ENCODE measurements at places on chromosomes 3 and 15. TPM values are rescaled to one million over a fixed set of nuclear protein-coding genes. Genes with fewer than 3 reads are reported as not detected.

PLA2G4F gene
- not detected for polyA plus RNA-seq

GCHFR gene
- 102 TPM for polyA plus RNA-seq

TMEM45A gene
- 6.9 TPM for polyA plus RNA-seq

SOX14 gene
- not detected for polyA plus RNA-seq

B3GNT5 gene
- 1.7 TPM for polyA plus RNA-seq

CCR2 gene
- polyA plus RNA-seq: not detected

AHSG gene
- 0.68 TPM for polyA plus RNA-seq

PEAK1 gene
- polyA plus RNA-seq: 8.8 TPM

SLC2A2 gene
- not detected for polyA plus RNA-seq

DZIP1L gene
- 9.0 TPM for polyA plus RNA-seq

CPNE9 gene
- polyA plus RNA-seq: 6.0 TPM

DNA sequence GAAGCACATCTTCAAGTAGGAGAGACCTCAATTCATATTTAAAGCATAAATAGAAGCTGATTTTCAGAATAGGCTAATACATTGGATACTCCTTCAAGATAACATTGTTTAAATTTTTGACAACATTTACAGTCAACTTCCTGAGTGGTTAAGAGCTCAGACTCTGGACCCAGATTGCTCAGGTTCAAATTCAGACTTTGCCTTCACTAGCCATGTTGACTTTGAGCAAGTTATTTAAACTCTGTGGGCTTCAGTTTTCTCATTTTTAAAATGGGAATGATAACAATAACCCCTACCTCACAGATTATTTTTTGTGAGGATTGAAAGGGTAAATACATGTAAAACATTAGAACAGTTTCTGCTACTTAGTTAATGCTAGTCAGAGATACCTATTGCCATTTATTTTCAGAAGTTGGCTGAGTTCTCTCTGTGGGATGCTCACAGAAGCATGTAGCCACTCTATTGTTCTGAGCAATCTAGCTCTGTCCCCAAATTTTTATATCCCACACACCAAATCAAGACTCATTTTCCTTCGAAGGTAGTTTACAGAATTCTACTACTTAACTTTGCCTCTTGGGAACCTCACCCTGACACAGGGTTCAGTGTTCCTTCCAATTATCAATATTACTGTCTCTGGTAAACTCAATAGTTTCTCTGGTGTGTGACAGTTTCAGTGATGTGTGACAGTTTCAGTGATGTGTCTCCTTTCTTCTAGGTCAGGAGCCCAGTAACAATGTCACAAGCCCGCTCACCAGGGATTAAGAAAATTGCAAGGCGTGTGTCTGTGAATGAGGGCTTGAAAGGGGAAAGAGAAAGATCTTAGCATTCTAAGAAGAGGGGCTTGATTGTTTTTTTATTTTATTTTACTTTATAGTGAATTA is 79.4 kb upstream of the OSTN start:
- H3K4me3 ChIP-seq: no peak overlapping the region
- H3K36me3 ChIP-seq: no peaks in the 10 kb centered on the region
- no peak overlapping the region for H3K27ac ChIP-seq
- H3K4me1 ChIP-seq: no peaks in the 10 kb centered on the region

GRCh38 chr3:196632046-196632751 is 7.3 kb upstream of the NRROS start:
- H3K27me3 ChIP-seq: no peaks in the 10 kb centered on the region
- H3K36me3 ChIP-seq: no peaks in the 10 kb centered on the region
- peak overlapping the region; percentile 94 for H3K27ac ChIP-seq
- peaks cover 20% of the 10 kb centered on the region for H3K4me1 ChIP-seq
- peak; percentile 72 for DNase-seq

DNA sequence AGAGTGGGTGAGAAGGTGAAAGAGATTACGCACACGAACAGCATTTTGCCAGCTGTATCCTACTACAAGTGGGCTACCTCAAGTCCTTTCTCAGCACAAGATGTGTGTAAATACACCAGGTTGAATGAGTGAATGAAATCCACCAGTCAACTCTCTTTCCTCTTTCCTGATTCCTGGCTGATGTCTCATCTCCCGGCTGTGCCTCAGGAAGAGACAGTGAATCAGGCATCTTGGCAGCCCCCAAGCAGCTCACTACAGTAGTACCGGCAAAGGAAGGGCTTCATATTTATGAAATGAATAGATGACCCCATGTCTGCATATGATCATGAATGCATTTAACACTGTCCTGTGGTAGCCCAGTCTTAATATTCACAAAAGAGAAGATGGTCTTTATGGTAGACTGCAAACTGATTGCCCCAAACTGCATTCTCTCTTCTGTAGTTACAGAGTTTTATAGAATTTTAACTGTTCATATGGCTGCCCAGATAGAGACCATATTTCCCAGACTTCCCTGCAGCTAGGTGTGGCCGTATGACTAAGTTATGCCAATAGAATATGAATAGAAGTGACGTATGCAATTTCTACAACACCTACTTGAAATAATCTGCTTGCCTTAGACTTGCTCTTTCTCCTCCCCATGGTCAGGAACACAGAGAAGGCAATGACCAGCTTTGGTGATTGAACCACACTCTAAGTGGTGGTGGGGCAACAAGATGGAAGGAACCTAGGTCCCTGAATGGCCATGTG is 22.7 kb downstream of the MGLL start:
- H3K27ac ChIP-seq: no peak overlapping the region
- H3K4me3 ChIP-seq: no peak overlapping the region
- no peaks in the 10 kb centered on the region for H3K36me3 ChIP-seq
- H3K4me1 ChIP-seq: no peaks in the 10 kb centered on the region

- peak; percentile 82 for DNase-seq
- H3K27ac ChIP-seq: peak overlapping the region; percentile 90
- peak overlapping the region; percentile 85 for H3K4me3 ChIP-seq
- H3K36me3 ChIP-seq: peaks cover 1% of the 10 kb centered on the region
- no peaks in the 10 kb centered on the region for H3K27me3 ChIP-seq
- H3K4me1 ChIP-seq: peaks cover 6% of the 10 kb centered on the region
Observed at GRCh38 chr3:39383881-39384664, 903 bp downstream of the SLC25A38 start.

- DNase-seq: peak; percentile 46
- H3K36me3 ChIP-seq: no peaks in the 10 kb centered on the region
- peaks cover 30% of the 10 kb centered on the region for H3K4me1 ChIP-seq
Observed at GRCh38 chr3:50515565-50516439, 12.4 kb upstream of the CACNA2D2 start.

- no peaks in the 10 kb centered on the region for H3K27me3 ChIP-seq
- 0 out of 2 replicates have a peak, but pooled peaks cover 4% of the 10 kb centered on the region for H3K4me1 ChIP-seq
- H3K27ac ChIP-seq: no peak overlapping the region
- H3K4me3 ChIP-seq: no peak overlapping the region
- H3K36me3 ChIP-seq: no peaks in the 10 kb centered on the region
Observed at GRCh38 chr15:58551764-58552504, 120.1 kb downstream of the LIPC start.

DNA sequence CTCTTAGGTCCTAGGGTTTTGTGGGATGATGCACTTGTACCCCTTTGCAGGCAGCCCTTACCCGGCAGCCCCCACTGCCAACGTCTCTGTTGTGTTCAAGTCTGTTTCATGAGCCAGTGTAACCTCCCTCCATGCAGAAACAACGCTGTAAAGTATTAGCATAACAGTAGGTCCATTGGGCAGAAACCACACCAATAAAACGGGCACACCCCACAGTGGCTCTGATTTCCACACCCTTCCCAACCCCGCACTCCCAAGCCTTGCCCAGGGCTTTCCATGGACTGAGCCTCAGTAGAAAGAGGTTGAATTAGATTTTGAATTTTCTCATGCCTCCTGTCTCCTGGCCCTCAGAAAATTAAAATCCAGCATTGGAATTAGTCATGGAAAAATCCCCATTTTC is 124.5 kb downstream of the CACNA1D start:
- DNase-seq: no peak
- no peak overlapping the region for H3K4me3 ChIP-seq
- H3K36me3 ChIP-seq: no peaks in the 10 kb centered on the region
- H3K27ac ChIP-seq: no peak overlapping the region
- H3K27me3 ChIP-seq: no peaks in the 10 kb centered on the region
- no peaks in the 10 kb centered on the region for H3K4me1 ChIP-seq

- H3K36me3 ChIP-seq: no peaks in the 10 kb centered on the region
- no peaks in the 10 kb centered on the region for H3K4me1 ChIP-seq
- DNase-seq: peak; percentile 57
- no peak overlapping the region for H3K4me3 ChIP-seq
- no peak overlapping the region for H3K27ac ChIP-seq
- H3K27me3 ChIP-seq: no peaks in the 10 kb centered on the region
Observed at GRCh38 chr15:55846116-55846707, 103.3 kb upstream of the PRTG start.

- H3K4me3 ChIP-seq: no peak overlapping the region
- no peaks in the 10 kb centered on the region for H3K36me3 ChIP-seq
- no peaks in the 10 kb centered on the region for H3K4me1 ChIP-seq
- H3K27ac ChIP-seq: no peak overlapping the region
Observed at GRCh38 chr3:66372681-66373350, 128.0 kb downstream of the LRIG1 start.

DNA sequence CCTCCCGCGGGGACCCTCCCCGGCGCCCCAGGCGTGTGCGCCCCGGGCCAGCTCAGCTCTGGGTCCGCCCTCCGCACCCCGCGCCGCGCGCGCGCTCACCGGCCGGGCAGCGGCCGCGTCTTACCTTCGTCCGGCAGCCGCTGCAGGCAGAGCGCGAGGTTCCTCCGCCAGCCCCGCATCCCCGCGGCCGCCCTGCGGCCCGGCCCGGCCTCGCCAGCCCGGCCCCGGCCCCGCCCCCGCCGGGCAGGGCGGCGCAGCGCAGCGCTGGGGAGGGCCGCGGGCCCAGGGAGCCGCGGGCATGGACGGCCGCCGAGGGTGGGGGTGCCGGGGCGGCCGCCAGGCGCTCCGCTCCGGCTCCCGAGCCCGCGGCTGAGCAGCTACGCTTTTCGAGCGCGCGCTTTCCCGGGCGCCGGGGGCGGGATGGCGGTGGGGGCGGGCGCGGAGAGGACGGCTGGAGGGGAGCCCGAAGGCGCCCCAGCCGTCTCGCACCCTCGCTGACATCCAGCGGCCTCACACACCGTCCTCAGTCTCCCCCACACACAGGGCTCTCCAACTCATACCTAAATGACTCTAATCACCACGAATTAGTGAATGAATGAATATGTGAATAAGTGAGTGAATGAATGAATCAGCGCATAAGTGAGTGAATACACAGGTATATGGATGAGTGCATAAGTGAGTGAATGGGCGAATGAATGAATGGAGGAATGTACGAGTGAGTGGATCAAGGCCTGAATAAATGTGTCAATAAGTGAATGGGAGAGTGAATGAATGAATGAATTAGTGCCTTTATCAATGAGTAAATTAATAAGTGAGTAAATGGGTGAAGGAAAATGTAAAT is 48.5 kb upstream of the CCDC174 start:
- H3K36me3 ChIP-seq: 0 out of 2 replicates have a peak, but pooled peaks cover 2% of the 10 kb centered on the region
- H3K4me1 ChIP-seq: peaks cover 12% of the 10 kb centered on the region
- H3K27me3 ChIP-seq: peaks cover 9% of the 10 kb centered on the region

- no peak overlapping the region for H3K27ac ChIP-seq
- no peaks in the 10 kb centered on the region for H3K27me3 ChIP-seq
- DNase-seq: no peak
- no peak overlapping the region for H3K4me3 ChIP-seq
Observed at GRCh38 chr15:73628976-73629797, 4.0 kb downstream of the NPTN start.

DNA sequence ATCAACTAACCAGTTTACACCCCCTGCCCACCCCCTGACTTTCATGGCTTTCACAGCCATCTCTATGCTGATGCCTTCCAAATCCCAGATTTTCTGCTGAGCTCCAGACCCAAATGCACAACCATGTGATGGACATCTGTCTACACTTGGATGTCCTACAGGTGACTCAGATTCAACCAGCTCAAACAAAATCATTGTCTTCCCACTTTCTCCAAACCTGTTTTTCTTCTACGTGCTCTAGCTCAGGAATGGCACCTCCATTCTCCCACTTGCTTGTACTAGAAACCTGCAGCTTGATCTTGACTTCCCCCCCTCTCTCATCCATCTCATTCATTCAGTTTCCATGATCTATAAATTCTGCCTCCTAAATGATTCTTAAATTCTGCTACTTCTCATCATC is 34.1 kb upstream of the RARRES1 start:
- peaks cover 7% of the 10 kb centered on the region for H3K4me1 ChIP-seq
- no peaks in the 10 kb centered on the region for H3K27me3 ChIP-seq
- H3K36me3 ChIP-seq: no peaks in the 10 kb centered on the region
- H3K27ac ChIP-seq: no peak overlapping the region
- H3K4me3 ChIP-seq: no peak overlapping the region

GRCh38 chr15:51260202-51260601 is 78.2 kb downstream of the CYP19A1 start:
- no peaks in the 10 kb centered on the region for H3K36me3 ChIP-seq
- H3K4me3 ChIP-seq: no peak overlapping the region
- DNase-seq: no peak
- H3K4me1 ChIP-seq: no peaks in the 10 kb centered on the region
- no peaks in the 10 kb centered on the region for H3K27me3 ChIP-seq

DNA sequence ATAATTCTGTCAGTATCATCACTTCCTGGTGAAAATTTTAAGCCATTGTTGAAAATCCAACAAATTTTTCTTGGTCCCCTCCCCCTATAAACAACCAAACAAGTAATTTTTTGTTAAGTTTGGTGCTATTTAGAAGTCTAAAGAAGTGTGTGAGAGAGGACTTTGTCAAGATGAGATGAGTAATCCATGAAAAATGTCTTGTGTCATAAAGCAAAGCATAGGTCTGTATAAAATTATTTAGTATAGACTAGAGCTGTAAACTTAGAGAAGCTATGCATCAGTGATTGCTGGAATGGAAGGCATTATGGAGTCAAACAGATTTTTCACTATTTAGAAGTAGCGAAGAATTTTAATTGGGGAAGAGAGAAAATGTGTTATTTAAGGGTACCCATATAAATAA is 31.4 kb downstream of the MAPK6 start:
- H3K27ac ChIP-seq: no peak overlapping the region
- no peak overlapping the region for H3K4me3 ChIP-seq
- H3K4me1 ChIP-seq: peaks cover 2% of the 10 kb centered on the region
- no peaks in the 10 kb centered on the region for H3K27me3 ChIP-seq
- H3K36me3 ChIP-seq: peaks cover 38% of the 10 kb centered on the region

DNA sequence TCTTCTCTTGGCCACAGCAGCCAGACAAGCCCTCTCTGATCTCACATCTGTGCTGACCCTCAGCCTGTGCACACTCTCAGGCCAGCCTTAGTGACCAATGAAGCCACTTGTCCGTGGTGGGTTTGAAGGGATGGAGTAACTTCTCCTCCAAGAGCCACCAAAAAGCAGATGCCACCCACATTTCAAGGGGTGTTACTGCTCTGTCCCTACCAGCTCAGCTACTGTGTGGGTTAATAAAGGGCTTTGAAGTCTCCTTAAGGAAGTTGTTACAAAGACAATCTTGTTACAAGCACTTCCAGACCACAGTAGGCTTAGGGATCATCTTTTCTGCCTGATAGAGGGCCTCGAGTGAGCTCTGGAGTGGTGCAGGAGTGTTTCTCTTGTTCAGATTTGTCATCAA is 3.3 kb upstream of the CA12 start:
- peaks cover 3% of the 10 kb centered on the region for H3K4me1 ChIP-seq
- H3K27ac ChIP-seq: no peak overlapping the region
- H3K4me3 ChIP-seq: no peak overlapping the region

GRCh38 chr15:66171841-66172240 is 81.7 kb downstream of the MEGF11 start:
- H3K27me3 ChIP-seq: no peaks in the 10 kb centered on the region
- no peaks in the 10 kb centered on the region for H3K36me3 ChIP-seq
- H3K4me3 ChIP-seq: no peak overlapping the region
- no peak for DNase-seq

GRCh38 chr15:44715142-44715796 is 4.0 kb downstream of the B2M start:
- H3K27ac ChIP-seq: no peak overlapping the region
- H3K4me3 ChIP-seq: no peak overlapping the region
- DNase-seq: no peak
- H3K27me3 ChIP-seq: peaks cover 9% of the 10 kb centered on the region
- no peaks in the 10 kb centered on the region for H3K4me1 ChIP-seq
- H3K36me3 ChIP-seq: peaks cover 2% of the 10 kb centered on the region

Measured in H1 (cell line).